ENCODE measurements at places on chromosomes 4 and X.

GRCh38 chr4:101239665-101240064, 107.7 kb downstream of the PPP3CA start:
- no peak for DNase-seq

- DNase-seq, result no peak
Observed at GRCh38 chrX:106899276-106899675, 3.9 kb downstream of the RIPPLY1 start.

DNA sequence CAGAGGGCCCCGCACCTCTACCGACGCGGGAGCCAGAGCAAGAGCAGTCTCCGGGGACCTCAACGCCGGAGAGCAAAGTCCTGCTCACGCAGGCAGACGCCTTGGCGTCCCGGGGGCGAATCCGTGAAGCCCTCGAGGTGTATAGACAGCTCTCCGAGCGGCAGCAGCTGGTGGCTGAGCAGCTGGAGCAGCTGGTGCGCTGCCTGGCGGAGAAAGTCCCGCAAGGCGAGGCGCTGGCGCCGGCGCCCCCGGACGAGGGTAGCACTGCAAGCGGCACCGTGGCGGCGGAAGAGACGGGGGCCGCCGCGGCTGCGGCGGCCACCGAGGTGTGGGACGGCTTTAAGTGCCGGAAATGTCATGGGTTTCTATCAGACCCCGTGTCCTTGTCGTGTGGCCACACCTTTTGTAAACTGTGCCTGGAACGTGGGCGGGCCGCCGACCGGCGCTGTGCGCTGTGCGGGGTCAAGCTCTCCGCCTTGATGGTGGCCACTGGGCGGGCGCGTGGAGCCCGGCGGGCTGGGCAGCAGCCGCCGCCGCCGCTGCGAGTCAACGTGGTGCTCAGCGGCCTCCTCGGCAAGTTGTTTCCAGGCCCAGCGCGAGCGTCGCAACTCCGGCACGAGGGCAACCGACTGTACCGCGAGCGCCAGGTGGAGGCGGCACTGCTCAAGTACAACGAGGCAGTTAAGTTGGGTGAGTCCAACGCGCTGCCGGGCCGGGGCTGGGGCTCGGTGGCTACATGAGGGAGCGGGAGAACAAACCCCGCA, 672 bp downstream of the LONRF3 start:
- no peak for DNase-seq

DNA sequence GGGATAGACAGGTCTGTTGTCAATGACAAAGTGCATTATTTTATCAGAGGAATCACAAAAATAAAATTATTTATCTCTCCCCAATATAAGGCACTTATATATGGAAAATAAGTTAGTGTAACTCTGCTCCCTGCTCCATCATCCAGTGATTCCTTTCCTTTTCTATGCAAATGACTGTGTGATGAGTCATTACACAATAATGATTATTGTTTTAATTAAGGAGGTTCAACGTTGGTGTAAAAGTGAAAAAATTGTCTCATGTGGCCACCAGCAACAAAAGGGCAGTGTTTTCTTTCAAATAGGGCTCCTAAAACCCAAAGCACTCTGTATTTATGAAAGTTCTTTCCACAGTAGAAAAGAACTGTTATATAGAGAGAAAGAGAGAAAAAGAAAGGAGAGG, 16.7 kb downstream of the SLC7A11 start:
- no peak for DNase-seq

GRCh38 chr4:3747581-3747904, 18.6 kb upstream of the ADRA2C start:
- DNase-seq, result no peak

- DNase-seq, result peak; percentile 49
Observed at GRCh38 chr4:38131371-38132091, 171.3 kb downstream of the PTTG2 start.

- DNase-seq, result no peak
Observed at GRCh38 chrX:10629905-10630304, 9.5 kb upstream of the MID1 start.

DNA sequence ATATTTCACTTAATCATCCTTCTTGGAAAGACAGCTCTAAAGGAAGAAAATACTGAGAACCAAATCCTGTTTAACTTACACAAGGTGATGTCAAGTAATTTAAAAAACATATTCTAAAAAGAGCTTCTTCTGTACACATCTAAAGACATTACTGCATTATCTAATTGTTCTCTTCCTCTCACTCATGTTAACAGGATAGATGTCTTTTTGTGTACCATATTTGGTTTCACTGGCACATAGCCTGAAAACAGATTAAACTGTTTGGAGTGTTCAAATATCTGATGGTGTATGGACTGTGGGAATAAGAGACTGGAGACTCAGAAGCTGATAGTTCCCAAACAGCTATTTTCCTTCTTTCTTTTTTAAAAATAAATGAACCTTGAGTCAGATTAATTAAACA, 213.3 kb upstream of the MAB21L2 start:
- no peak for DNase-seq

- no peak for DNase-seq
Observed at GRCh38 chr4:106985830-106986229, 50.3 kb downstream of the DKK2 start.

DNA sequence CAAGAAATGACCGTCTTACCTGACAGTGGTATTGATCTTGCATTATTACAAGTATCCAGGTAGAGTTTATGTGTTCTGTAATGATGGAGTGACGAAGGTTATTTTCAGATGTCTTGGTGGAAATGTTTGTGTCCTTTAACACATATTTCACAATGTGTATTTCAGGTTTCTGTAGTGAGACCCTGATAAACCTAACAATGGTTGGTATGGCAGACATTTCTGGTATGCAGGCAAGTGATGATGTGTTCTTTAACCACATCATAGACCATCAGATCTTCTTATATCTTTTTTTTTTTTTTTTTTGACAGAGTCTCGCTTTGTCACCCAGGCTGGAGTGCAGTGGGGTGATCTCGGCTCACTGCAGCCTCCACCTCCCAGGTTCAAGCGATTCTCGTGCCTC, 14.6 kb upstream of the ATXN3L start:
- DNase-seq, result no peak

DNA sequence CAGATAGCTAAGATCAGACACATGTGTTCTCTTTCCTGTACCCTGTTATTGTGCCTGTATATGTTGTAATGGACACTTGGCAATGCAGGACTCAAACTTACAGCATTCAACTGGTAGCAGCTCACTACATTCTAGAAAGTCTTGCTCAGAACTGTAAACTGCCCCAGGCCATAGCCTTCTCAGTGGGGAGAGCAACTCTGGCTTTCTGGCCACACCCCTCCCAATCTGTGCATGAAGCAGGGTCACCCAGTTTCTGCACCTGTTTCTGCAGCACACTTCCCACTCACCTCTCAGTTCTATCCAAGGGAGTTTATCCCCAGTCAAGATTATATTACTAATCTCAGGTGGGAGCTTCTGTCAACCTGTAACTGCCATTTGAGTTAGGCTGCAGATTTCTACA, 38.9 kb upstream of the TBX22 start:
- no peak for DNase-seq

DNA sequence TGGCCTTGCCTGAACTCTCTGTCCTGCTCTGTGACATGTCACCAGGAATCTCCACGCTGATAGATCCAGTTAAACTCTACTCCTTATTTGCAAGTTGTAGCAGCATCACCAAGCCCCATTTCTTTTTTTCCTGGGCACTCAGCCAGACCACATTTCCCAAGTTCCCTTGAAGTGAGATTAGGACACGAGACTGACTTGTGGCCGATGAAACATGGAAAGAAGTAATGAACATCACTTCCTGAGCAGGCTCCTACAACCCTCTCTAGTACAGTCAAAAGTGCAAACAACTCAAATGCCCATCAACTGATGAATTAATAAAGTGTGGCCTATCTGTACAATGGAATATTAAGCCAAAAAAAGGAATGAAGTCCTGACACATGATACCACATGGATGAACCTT, 74.6 kb downstream of the MAP3K15 start:
- DNase-seq, result no peak

DNA sequence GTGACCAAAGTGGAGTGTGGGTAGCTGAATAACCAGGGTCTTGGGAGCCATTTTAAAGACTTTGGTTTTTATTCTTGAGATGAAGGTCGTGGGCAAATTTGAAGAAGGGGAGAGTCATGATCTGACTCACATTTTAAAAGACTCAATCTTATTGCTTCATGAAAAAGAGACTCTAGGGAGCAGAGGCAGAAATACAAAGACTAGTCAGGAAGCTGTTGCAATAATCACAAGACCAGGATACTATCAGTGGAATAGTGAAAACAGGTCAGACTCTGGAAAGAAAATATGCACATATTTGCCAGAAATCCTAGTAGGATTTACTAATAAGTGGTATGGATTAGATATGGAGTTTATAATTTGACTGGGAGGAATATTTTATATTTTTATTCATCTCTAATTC, 448.4 kb downstream of the RAPGEF2 start:
- DNase-seq, result no peak

DNA sequence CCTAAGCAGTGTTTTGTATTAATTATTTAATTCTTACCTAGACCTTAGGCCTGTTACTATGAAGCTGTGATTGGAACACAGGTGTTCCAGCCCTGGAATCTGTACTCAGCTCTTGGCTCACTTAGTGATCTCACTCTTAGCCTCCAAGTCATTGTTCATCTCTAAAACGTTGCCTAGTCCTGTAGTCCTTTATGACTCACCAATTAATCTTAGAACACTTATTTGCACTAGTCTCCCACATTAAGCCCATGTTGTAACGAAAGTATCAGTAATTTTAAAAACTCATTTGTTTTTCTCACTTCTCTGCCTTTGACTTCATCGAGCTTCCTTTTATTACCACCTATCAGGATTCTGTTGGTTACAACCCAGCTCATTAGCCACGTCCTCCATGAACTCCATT, 1224.7 kb upstream of the TENM3 start:
- no peak for DNase-seq

DNA sequence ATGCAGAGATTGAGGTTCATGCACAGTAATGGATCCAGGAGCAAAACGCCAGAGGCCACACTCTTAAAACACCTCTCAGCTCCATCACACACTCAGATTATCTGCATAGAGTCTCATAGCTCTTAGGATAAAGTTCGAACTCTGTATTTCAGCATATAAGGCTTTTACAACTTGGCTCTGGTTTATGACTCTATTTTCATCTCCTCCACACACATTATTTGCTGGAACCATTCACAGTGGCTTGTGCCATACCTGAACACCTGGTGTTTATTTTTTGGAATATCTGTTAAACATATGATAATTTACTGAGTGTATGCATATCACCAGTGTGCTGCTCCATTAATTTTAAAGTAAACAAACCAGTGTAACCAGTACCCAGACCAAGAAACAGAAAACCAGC, 27.2 kb downstream of the RASL11B start:
- no peak for DNase-seq

Measured in NT2/D1 (cell line).